Hepatic stellate cell (primary cell): ENCODE measurements at places on chromosomes 1 and 21.

GRCh38 chr1:8524627-8525157 is 206.8 kb downstream of the SLC45A1 start:
- no peak for DNase-seq

DNA sequence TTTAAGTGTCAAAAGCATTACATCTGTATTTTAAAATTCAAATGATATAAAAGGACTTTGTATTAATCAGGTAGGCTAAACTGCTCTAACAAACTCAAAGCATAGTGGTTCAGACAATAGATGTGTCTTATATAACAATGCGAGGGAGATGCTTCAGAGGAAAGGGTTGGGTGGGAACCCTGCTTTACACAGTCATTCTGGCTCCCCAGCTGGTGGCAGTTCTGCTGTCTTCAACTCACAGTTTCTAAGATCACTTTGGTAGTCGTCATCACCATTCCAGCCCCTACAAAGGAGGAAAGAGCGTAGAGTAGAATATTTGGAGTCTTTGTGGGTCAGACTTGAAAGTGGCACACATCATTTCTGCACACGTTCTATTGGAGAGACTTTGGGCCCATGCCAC is 4.2 kb downstream of the PTGFRN start:
- DNase-seq = no peak

DNA sequence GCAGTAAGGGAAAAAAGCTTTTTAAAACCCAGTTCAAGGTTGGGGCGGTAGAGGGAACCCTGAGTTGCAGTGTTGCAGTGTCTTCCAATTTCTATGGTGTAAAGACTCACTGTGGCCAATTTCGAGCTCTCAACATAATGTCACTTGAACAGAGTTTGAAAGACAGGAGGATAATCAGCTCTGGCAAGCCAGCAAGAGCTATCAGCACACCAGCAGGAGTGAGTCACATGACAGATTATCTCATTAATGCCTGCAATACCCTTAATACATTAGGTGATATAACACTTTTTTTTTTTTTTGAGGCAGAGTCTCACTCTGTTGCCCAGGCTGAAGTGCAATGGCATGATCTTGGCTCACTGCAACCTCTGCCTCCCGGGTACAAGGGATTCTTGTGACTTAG is 22.8 kb downstream of the SLC9C2 start:
- DNase-seq = no peak

- DNase-seq = no peak
Observed at GRCh38 chr1:41925712-41926111, 7.0 kb upstream of the HIVEP3 start.

GRCh38 chr1:69743146-69743545 is 175.4 kb downstream of the LRRC7 start:
- no peak for DNase-seq

- DNase-seq = no peak
Observed at GRCh38 chr1:117127795-117128194, 6.2 kb upstream of the TRIM45 start.
